ENCODE measurements at places on chromosomes 7 and 10.

- no peak for DNase-seq
Observed at GRCh38 chr7:157769086-157769485, 432.3 kb downstream of the DNAJB6 start.

DNA sequence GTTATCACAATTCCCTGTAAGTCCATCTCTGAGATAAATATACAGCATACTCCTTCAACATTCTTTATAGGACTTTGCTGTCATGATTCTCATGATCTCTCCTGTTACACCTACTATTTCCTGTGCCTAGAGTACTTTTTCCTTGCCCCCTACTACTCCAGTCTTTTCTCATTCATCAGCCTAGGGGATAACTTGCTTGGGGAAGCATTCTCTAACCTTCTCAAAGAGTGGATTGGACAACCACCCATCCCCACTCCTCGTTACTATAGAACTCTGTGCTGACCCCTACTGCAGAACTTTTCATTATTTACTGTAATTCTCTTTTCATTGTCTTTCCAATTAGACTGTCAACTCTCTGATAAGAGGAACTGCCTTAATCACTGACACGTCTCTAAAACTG lies 57.4 kb upstream of the TFEC start:
- DNase-seq, result no peak

DNA sequence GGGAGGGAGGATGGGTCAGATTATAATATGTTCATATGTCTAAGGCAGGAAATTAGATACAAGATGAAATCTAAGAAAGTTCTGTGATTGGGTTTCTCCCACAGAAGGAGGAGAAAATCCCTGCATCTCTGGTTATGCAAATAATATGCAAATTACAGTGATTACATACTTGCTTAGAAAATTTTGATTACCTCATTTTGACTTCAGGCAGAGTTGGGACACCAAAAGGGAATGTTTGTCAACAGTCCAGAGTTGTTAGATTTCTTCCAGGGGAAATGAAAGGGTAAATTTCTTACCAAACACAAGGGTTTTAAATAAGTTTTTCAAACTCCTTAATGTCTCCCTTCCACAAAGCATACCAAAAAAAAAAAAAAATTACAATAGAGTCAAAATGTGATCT lies 101.4 kb upstream of the STEAP1B start:
- DNase-seq, result no peak

DNA sequence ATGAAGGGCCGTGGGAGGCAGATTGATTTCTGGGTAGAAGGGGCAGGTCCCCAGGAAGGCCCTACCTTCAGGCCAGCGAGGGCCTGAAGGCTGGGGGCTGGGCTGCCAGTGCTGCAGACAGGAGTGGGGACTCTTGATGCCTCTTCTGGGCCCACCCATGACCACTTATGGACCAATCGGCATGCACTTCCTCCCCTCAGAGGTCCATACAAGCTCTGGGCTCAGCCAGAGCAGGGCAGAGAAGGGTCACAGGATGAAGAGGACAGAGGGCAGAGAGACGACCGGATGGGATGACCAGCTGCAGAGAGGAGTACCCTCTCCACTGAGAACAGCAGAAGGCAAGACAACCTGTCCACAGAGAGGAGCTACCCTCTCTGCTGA lies 120.1 kb downstream of the DYNC2I1 start:
- no peak for DNase-seq

- no peak for DNase-seq
Observed at GRCh38 chr10:76125900-76126299, 694.5 kb downstream of the LRMDA start.

- DNase-seq, result peak; percentile 100
Observed at GRCh38 chr10:126397640-126398382, 9.5 kb upstream of the ADAM12 start.

- no peak for DNase-seq
Observed at GRCh38 chr7:35657125-35657524, 37.8 kb downstream of the HERPUD2 start.

DNA sequence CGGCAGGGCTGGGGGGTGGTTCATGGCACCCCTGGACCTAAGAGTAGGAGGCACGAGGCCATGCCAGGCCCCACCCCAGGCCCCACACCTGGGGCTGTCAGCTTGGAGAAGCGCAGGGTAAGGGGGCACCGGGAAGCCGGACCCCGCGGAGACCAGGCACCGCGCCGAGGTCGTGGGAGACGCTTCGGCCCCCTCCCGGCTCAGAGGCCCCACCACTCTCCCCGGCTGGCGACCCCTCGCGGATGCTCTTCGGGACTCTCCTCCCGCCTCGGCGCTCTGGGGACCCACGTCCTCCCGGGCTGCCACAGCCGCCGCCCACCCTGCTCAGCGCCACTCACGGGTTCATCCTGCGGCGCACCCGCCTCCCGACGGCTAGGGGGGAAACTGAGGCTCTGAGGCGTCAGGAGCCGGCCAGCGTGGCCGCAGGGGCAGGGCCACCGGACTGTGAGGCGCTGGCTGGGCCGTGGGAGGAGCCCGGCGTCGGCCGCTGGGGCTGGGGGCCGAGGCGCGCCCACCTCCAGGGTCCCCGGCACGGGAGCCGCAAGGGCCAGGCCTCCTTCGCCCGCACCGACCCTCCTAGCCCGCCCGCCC lies 25.9 kb downstream of the PDGFA start:
- DNase-seq, result no peak

- DNase-seq, result no peak
Observed at GRCh38 chr10:69495666-69496065, 44.4 kb downstream of the TSPAN15 start.

GRCh38 chr7:44961844-44962482 lies 16.9 kb downstream of the MYO1G start:
- DNase-seq, result no peak

GRCh38 chr10:89565180-89565579 lies 29.8 kb upstream of the SLC16A12 start:
- DNase-seq, result no peak

DNA sequence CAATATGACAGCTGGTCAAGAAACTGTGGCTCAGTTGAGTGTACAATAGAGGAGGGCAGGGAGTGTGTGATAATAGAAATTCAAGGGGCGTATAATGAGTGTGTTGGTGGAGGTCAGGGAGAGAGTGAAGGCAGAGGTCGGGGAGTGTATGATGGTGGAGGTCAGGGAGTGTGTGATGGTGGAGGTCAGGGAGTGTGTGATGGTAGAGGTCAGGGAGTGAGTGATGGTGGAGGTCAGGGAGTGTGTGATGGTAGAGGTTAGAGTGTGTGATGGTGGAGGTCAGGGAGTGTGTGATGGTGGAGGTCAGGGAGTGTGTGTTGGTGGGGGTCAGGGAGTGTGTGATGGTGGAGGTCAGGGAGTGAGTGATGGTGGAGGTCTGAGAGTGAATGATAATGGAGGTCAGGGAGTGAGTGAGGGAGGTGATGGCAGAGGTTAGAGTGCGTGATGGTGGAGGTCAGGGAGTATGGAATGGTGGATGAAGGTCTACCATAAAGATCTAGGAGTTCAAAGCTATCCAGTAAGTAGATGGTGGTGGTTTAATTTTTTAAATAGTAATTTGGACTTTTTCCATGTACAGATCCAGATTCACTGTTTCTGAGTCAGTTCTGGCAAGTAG lies 57.7 kb upstream of the TNS3 start:
- no peak for DNase-seq

GRCh38 chr10:69097729-69098128 lies 9.8 kb downstream of the SRGN start:
- no peak for DNase-seq

GRCh38 chr10:119393421-119393820 lies 149.1 kb downstream of the RGS10 start:
- no peak for DNase-seq

GRCh38 chr7:94324380-94325121 lies 70.1 kb upstream of the COL1A2 start:
- DNase-seq, result peak; percentile 56

GRCh38 chr7:47552621-47553020 lies 29.3 kb downstream of the TNS3 start:
- peak; percentile 47 for DNase-seq

DNA sequence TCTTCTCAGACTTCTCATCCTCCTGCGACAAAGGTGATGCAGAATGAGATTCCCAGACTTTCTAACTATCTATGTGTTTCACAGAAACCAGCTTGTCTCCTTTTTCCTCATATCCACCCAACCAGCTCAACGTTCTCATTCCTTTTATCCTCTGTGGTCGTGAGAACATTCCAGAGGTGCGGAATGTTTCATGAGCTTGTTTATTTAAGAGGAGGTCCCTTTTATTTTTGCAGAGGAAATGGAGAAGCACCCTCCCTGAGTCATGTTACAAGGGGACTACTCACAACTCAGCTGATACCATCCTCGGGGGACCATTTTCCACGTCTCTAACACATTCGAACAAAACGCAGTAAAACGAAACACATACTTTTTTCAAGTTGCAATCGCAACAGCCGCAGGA lies 93.2 kb downstream of the ZRANB1 start:
- DNase-seq, result peak; percentile 99

GRCh38 chr7:146720195-146720594 lies 603.6 kb downstream of the CNTNAP2 start:
- no peak for DNase-seq

DNA sequence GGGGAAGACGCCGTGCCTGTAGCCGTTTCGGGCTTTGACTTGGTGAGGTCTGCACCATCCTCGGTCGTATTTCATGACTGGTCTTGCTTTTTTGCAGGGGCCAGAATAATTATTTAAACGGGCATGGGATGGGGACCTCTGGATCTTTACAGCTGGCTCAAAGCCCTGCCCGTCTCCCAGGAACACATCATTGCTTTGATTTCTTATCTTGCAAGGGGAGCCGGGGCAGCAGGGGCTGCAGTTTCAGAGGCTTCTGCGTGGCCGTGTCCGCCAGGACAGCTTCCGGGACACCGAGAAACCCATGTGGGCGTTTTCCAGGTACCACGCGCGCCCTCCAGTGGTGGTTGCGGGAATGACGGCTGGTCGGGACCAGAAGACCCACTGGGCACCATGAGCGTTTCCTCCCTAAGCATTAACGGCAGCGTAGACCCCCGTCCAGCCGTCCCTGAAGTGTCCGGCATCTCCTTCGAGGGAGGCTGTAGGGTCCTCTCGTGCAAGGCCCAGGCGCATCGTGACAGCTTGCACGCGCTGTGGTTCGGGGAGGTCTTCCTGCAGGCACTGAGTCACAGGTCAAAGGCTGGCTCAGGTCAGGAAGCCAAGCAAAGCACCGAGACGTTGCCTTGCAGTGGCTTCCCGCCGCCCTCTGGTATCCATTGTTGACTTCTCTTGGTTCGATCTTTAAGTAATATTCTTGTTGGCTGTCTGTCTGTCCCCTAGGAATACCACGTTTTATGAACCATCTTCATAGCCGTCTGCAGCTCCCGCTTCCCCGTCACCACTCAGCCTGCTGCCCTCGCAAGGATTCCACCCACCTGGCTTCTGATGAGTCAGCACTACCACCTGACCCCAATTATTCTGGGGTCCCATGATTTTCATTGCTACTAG lies 16.2 kb upstream of the ZFAND2A start:
- peak; percentile 68 for DNase-seq

DNA sequence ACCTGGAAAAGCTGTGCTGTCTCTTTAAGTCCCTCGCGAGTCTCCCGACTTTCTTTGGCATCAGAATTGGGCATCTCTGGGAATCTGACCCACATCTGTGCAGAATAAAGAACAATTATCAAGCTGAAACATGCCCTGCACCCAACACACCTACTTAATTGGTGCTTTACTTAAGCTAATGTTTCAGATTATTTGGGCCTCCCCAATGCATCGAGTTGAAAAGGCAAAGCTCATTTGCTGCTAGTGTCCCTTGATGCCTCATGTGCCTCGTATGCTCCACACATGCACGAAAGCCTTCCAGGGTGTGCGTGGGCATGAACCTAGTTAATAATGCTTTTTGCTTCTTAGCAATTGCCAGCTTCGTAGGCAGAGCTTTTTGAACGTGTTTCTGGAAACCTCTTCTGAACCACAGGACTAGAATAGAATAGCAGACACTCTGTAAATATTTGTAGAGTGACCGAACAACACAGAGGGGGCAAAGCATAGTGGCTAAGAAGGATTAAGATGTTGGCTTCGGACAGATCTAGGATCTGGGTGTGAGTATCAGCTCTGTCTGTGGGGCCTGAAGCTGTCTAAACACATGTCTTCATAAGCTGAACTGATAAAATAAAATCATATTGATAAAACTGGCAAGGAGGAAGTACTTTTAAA lies 26.7 kb upstream of the FGFR2 start:
- no peak for DNase-seq

DNA sequence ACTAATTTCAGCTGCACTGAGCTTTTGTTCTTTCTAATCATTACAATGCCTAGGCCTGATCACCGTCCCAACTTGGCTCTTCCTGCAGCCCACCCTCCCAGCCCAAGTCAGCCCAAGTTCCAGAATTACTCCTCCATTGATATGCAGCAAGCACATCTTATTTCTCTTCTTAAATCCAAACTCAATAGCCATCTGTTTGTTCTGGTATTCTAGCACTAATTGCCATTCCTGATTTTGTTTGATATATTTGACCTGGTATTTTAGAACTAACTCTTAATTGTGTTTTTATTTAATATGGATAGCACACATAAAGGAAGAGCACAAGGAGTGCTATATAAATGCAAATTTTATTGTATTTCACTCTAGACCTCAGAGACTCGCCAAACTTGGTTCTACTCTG lies 241.2 kb downstream of the SKIDA1 start:
- no peak for DNase-seq

- DNase-seq, result peak; percentile 16
Observed at GRCh38 chr10:51445588-51445987, 253.8 kb downstream of the CSTF2T start.

DNA sequence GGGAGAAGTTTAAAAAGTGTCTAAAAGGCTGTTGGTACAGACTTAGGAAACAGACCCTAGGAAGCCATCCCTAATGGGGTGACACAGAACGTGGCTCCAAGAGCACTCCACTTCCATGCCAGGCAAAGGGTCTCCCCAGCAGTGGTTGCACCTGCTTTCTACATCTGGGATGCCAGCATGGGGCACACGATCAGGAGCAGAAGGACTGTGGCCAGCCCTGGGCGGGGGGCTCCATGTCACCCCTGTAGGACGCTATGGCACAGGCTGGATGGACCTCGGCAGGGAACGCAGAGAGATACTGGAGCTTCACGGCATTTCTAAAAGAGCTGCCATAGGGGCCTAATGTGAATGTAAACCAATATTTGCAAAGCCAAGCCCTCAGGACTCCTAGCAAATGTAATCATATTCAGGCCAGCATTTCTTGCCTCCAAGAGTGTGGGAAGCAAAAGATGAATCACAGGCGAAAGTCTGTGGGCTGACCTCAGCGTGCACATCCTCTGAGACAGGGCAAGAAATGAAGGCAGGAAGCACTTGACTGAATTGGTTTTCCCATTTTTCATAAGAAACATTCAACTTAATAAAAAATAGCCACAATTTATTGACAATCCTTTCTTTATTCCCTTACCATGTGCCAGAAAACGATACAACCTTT lies 93.9 kb downstream of the ATXN7L1 start:
- DNase-seq, result peak; percentile 87

- DNase-seq, result no peak
Observed at GRCh38 chr7:11570205-11570604, 261.8 kb downstream of the THSD7A start.

DNA sequence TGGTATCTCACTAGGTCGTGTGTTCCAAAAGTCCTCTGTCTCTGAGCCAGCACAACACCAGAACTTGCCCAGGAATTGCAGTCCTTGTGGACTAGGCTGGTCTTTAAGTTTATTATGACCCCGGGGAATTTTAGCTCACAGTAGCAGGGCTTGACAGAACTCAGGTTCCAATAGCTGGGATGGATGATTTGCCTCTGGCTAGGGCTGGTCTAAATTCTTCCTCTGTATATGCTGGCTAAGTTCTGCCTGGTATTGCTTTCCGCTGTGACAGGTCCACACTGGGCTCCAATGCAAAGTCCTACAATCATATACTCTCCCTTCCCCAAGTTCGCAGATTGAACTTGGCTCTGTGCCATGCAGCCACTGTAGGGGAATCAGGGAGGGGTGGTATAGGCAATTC lies 52.5 kb downstream of the FAS start:
- DNase-seq, result no peak
